ENCODE measurements at places on chromosomes 16 and 17. TPM values are rescaled to one million over a fixed set of nuclear protein-coding genes. Genes with fewer than 3 reads are reported as not detected.

The HS3ST2 gene
- 1.9 TPM for total RNA-seq

The CD300H gene
- not detected for total RNA-seq

The LPO gene
- total RNA-seq: not detected

The MGAT5B gene
- total RNA-seq: 0.55 TPM

GRCh38 chr17:31296142-31296541, 897 bp downstream of the OMG start:
- no peak for DNase-seq

- DNase-seq: no peak
These were observed 434.6 kb upstream of the MAF start for GRCh38 chr16:80034948-80035663.

DNA sequence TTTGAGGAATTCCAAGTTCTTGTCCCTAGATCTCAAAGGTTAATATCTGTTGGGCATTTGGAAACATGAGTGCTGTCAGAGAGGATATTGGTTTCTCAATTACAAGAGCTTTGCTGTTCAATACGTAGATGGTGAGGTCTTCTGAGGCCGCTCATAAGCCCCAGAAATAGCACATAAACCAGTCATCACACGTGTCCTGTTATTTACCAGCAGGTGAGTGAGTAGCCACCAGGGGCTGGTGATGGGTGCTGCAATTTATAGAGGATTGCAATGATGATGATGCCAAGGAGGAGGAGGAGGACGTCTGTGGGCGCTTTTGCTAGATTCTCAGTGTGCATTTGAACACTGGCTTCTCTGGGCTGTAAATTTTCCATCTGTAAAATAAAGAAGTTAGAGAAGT, 89.0 kb downstream of the SALL1 start:
- no peak for DNase-seq

DNA sequence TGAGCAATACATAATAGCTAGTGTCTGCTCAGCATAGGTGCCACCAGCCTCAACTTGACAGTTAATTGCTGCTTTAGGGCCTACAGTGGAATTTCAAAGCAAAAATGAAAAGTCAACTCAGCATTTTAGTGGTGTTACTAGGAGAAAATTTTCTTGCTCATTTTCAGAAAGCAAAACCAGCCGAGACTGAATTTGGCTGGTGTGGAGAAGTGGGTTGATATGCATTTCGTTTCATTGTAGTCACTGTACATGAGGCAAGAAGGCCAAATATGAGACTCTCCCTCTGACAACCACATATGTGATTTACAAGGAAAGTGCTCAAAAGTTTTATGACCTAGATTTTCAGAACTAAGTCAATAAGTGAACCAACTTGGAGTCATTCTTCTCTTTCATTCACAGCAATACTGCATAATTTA, 54.0 kb downstream of the DUSP14 start:
- DNase-seq: no peak

DNA sequence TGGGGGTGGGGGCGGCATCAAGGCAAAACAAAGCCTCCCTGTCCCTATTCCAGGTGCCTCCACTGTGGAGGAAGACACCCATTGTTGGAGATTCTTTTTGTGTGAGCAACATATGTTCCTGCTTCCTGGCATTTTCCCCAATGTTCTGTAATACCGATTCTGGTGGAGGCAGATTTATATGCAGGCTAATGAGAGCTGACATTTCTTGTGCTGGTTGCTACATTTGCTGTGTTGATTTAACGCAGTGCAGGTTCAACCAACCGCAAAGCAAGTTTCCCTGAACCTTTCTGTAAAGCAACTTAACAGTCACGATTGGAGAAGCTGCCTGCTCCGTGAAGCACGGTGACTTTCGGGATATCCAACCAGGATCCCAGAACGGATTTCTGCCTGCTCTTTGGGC, 260.5 kb downstream of the CBLN1 start:
- no peak for DNase-seq

DNA sequence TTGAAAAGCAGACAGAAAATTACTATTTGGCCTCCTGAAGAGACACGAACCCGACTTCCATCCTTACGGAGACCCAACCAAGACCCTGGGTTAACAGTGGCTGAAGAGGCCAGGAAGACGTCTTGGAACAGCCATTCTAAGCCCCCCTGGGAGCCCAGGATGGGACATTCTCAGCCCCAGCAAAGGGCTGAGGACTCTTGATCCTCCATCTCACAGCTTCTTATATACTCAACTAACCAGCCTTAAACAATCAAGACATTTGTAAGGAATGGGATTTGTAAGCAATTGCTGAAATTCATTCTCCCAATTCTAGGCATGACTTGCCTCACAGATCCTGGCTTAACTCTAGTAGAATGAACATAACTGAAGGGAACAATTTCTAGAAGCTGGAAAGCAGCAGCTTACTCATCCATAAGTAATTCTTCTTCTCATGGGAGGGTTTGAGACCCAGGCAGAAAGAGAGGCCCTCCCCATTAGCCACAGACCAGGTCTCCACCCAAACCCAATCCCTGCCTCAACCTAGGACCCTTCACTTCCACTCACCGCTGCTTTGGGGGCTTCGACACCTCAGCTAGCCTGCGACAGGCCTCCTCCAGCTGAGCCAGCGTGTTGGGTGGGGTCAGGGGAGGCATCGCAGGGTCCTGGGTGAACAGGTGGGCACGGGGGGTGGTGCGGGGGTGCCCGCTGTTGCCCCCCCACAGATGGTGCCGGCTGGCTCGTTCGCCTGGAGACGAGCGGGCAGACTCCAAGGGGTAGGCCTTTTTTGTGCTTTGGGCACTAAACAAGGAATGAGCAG, 25.5 kb downstream of the AXIN2 start:
- no peak for DNase-seq

DNA sequence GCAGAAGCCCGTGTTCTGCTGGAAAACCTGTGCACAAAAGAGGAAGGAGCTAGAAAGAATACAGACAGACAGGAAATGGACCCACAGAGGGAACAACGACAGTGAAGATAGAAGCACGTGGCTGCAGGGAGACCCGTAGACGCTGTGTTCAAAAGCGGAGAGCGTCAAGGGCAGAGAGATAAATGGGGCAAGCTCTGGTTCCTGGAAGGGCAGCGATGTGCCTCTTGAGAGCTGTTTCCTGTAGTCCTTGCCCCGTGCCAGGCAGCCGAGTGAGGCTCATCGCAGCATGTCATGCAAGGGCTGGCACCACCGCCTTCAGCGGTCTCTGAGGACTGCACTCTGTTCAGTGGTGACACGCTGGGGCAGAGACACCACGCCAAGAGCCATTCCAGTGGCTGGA, 43.6 kb upstream of the CACNG5 start:
- DNase-seq: peak; percentile 73

DNA sequence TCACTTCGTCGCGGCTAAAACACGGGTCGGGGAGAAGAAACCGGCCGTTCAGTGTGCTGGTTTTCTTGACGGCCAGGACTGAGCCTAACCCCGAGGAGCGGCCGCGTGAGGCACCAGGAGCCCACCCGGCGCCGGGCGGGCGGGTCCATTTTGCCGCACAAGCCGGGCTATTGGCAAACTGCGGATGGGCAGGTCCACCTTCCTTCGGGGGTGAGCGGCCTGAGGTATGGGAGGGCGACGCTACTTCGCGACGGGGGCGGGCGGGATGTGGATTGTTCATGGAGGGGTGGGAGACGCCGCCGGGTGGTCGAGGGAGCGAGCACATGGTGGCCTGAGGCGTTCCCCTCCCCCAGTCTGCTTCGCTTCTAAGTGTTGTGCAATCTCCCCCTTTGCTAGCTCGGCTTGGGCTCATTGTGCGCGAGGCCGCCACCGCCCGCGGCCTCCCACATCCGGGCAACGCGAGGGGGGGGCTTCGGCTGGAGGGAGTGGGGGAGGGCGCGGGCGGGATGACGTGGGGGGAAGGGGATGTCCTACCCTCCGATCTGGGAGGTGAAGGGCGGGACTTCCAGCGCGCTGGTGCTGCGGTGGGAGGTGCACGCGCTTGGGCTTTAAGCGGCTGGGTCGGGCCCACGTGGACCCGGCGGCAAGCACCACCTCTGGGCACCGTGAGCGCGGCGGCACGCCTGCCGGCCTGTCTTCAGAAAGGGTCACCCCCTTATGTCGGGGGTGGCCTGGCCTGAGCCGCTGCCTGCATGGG, 5.9 kb upstream of the CD68 start:
- peak; percentile 95 for DNase-seq

DNA sequence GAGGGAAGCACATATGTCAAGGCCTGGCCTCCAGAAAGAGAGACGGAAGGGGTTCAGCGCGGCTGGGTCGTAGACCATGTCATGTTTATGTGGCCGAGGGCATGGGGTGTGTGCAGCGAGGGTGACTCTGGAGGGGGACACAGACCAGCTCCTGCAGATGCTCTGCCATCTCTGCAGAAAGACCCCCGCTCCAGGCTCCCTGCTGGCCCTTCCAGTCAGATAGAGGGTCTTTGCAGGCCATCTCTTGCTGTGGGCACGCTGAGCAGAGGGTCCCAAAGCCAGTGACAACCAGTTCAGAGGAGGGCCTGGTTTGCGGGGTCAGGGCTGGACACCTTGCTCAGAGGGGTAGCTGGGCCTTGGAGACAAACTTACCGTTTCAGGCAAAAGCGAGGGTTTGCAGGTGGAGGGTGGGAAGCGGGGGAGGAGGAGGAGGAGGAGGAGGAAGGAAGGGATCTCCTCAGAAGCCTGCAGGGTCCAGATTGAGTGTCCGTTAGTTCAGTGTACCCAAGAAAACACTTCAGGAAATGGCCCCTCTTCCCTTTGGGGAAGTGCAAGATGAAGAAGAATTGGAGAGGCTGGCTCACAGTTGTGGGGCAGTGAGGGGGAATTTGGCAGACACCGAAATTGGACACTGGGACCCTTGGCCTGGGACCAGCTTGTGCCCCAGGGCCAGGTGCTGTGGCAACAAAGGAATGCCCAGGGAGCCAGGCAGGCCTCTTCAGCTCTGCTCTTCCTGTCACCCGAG, 102.8 kb downstream of the CMIP start:
- DNase-seq: peak; percentile 35

DNA sequence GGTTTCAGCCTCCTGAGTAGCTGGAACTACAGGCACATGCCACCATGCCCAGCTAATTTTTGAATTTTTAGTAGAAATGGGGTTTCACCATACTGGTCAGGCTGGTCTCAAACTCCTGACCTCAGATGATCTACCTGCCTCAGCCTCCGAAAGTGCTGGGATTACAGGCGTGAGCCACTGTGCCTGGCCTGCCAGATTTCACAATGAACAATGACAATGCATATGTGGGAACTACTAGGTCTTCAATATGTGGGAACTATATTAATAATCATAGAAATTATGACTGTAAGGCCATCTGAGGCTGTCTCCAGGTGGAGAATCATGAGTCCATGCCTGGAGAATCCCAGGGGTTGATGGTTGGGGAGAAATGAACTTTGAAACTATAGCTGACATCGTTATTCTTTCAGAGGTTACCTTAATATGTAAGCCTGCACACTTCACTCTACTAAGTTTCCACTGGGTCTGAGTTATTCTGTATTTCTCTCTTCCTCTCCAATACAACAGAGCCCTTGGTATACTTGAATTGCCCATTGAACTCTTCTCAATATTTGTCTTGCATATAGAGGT, 7.2 kb upstream of the DRC7 start:
- no peak for DNase-seq

DNA sequence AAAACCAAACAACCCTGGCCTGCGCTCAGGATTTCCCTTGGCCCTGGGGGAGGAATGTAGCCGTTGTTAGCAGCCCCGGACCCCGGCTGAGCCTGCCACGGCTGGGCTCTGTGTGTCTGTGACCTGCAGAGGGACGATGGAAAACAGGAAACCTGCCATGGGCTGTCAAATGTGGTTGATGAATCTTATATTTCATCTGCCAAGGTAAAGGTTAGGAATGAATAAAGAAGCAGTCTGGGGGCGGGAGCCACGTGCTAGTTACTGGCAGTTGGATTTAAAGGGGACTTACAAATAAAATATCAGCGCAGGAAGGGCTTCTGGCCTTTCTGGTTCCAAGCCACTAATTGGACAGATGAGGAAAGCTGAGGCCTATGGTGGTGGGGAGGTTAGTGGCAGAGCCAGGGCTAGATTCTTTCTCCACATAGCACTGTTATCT, at the start of gene KRT23:
TSS of gene KRT23 (minus strand) at position 263 of the 436 bp plus-strand sequence. CDS start 1,043 bp downstream, outside the sequence.
- DNase-seq: no peak
